ENCODE measurements at places on chromosomes 3 and 15.

DNA sequence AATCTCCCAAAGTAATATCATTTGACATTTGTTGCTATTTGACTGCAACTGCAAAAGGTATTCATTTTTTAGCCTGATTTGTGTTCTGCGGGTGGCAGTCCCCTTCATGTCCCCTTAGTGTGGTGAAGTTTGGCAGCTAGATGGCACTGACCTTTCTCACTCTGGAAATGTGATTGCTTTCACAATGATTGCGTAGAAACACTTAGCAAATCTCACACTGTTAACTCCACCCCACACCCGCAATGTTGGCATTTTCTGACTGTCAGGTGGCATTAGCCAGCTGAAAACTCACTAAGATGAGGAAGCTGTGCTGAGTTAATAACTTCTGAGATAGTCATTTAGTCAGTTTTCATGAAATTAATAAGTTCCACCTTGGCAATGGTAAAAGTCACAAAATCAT is 76.9 kb downstream of the TRIM69 start:
- no peak for DNase-seq

- no peak for DNase-seq
Measured at GRCh38 chr3:12970684-12971083, 102.5 kb downstream of the IQSEC1 start.

- no peak for DNase-seq
Measured at GRCh38 chr3:6447166-6447801, 413.6 kb upstream of the GRM7 start.

GRCh38 chr15:25734680-25735355 is 128.3 kb downstream of the ATP10A start:
- no peak for DNase-seq

- DNase-seq, result no peak
Measured at GRCh38 chr3:175107231-175107630, 248.1 kb downstream of the NAALADL2 start.

- no peak for DNase-seq
Measured at GRCh38 chr15:38471974-38472373, 18.0 kb downstream of the FAM98B start.

GRCh38 chr3:127114337-127115070 is 78.4 kb upstream of the PRR23E start:
- DNase-seq, result no peak

- no peak for DNase-seq
Measured at GRCh38 chr15:89391685-89392257, 57.1 kb upstream of the POLG start.

- DNase-seq, result no peak
Measured at GRCh38 chr3:184567946-184568559, 6.5 kb downstream of the EPHB3 start.

GRCh38 chr15:32803631-32804030 is 85.8 kb downstream of the GREM1 start:
- DNase-seq, result no peak

DNA sequence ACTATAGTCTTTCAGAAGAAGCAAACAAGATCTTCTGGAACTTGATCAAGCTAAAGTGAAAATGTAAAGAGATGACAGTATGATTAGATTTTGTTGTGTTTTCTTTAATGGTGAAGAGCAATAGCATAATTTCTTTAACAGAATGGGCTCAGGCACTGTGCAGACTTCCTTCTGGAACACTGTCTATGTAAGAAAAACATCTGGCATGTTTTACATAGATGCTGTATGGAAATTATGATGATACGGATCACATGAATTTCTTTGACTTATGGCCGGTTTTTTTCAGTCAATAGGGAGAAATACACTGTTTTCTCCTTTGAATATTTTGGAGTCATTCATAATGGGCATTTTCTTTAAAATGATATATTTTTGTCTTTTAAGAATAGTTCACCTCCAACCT is 42.6 kb downstream of the PHLDB2 start:
- no peak for DNase-seq

DNA sequence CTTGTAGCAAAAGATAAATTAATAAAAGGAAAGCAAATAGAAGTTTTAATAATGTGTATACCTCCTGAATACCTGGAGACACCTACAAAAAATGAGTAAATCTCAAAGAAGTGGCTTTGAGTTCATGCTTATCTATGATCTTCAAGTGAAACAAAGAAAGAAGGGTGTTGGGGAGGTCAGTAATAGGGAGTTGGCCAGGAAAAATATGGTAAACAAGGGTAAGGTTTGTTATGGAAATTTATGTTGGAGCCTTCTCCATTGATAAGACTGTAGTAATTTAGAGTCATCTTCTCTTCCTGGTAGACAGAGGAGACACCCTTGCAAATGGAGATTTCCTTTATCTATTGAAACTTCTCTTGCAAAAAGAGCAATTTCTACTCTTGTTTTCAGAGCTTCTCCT is 6.6 kb upstream of the CCR8 start:
- DNase-seq, result no peak

All from activated CD4-positive, CD25-positive, alpha-beta regulatory T cell treated with anti-CD3 and anti-CD28 coated beads, Interleukin-2, amount 50 U/mL, for 16 hours (primary cell).